ENCODE measurements at places on chromosomes 7 and 10. TPM values are rescaled to one million over a fixed set of nuclear protein-coding genes. Genes with fewer than 3 reads are reported as not detected.

DNA sequence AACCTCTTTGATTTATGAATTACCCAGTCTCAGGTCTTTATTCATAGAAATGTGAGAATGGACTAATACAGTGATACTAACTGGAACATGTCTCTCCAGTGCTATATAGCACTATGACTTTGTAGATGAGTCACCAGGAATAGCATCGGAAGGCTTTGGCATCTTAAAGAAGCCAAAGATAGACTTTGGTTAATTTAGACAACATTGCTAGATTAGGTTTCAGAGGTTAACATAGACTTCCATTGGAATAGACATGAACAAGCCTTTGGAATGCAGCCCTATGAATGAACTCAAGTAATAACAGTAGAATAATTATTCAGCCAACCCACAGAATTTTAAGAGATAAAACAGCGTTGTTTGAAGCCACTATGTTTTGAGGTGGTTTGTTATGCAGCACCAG, 169.2 kb downstream of the HGF start:
- DNase-seq: no peak

DNA sequence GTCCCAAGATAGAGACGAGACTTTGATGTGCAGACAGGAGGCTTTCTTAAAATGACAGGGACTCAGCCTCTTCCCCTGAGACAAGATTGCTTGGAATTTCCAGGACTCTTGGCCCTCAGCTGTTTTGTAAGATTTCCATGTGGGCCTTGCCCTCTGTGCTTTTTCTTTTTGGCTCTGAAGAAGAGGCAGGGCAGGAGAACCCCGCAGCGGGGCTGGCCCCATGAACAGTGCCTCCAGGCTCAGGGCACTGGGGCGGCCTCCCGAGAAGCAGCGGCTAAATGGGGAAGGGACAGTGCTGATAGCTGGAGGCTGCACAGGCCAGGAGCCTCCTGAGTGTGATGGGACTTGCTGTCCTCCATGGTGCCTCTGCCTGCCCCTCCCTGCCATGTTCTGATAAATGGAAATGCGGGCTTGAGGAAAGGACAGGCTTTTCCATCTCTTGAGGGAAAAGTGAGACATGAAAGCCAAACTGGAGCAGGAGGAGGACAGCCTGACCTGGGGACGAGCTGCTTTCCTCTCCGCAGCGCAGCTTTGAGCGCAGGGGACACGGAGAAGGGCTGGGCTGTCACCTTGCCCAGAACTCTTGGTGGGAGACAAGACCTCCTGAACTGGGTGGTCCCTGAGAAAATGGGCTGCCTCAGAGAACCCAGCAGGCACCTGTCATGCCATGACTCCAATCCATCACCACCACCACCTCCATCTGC, 12.1 kb downstream of the SAP25 start:
- no peak for DNase-seq

DNA sequence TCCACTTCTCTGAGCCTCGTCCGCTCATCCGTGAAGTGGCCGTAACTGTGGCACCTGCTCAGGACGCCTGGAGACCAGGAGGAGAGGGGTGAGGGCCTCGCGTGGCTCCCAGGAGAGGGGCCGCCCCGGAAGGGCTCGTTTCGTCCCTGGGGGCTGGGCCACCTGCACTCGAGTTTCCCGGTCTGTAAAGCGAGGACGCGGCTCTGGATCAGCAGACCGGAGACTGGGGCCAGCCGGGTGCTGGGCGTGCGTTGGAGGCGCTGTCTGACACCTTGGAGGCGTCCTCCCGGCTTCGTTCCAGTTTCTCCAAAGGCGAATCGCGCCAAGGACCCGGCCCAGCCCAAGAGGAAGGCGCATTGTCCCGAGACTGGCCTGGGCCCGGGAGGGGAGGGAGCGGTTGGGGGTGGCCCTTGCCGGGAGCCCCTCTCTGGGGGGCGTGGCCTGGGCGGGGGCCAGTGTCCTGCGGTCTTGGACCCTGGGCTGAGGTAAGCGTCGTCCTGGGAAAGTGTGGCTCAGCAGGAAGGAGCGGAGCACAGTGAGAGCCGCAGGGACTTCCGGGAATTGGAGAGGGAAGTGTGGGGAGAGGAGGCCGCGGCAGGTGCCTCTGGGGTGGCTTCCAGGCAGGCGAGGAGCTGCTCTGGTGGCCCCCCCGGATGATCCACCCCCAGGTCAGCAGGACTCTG, 89.6 kb downstream of the FOXL3 start:
- DNase-seq: no peak

GRCh38 chr10:50325449-50326171, 74.3 kb upstream of the ASAH2 start:
- DNase-seq: no peak

The FXYD4 gene
- polyA plus RNA-seq: 0.22 TPM

The SPDYE1 gene
- polyA plus RNA-seq: 0.40 TPM
